ENCODE measurements at places on chromosomes 5 and 9. TPM values are rescaled to one million over a fixed set of nuclear protein-coding genes. Genes with fewer than 3 reads are reported as not detected.

DNA sequence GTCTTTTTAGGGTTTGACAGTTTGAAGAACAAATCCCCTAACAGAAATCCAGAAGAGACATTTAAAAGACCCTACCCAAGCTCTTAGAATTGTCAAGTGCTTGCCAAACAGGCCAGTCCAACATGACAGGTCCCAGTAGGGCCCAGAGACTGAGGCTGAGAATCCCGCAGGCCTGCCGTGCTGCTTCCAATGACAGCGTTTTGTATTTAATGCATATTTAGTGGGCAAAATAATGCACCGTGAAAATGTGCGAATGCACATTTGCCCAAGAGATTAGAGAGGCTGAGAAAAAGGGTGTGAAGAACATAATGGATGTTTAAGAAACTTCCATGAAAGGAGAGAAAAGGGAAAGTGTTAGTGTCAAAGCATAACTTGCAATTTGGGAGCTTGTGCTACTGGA is 57.6 kb downstream of the CD180 start:
- DNase-seq, result no peak

DNA sequence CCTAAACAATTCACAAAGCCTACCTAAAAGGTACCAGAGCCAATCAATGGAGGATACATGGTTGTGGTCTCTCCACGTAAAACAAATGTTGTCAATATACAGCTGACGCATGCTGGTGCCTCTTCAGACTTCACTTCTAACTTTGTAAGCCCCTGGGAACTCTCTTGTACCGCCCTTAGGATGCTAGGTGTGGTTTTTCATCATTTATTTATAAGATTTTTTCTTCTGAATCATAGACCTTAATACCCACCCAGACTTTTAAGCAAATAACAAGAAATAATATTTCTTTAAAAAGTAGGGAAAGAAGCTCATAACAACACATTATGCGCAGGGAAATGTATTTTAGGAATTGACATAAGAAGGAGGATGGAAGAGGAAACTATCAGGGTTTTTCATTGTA is 33.0 kb downstream of the SSBP2 start:
- no peak for DNase-seq

- DNase-seq, result no peak
Observed at GRCh38 chr5:158819840-158820620, 279.7 kb downstream of the EBF1 start.

DNA sequence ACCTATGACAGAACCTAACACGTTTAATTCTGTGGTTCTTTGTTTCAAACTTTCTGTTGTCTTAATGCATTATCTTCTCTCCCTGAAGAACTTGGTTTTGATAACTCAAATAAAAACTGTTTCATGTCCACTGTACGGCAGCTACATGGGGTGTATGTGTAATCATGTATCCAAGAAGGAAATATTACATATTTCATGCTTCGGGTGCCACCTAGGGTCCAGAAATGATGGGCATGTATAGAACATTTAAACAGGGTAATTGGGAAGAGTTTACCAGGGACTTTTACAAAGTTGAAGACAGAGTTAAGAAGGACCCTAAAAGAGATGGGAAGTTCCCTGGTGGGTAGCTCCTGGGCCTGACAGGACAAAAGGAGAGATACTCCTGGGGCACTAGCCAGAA is 291.3 kb downstream of the FBXL7 start:
- DNase-seq, result no peak

- no peak for DNase-seq
Observed at GRCh38 chr5:123083298-123083697, 5.7 kb upstream of the PRDM6 start.

The TSLP gene
- total RNA-seq, result 0.34 TPM

The IGFBPL1 gene
- total RNA-seq, result not detected

The GMCL2 gene
- total RNA-seq, result not detected

All from HCT116 (cell line).